ENCODE measurements at places on chromosomes 2 and 18. TPM values are rescaled to one million over a fixed set of nuclear protein-coding genes. Genes with fewer than 3 reads are reported as not detected.

- no peak for DNase-seq
- H3K4me3 ChIP-seq: no peak overlapping the region
- H3K27ac ChIP-seq: peak overlapping the region; percentile 94
- H3K4me1 ChIP-seq: peaks cover 40% of the 10 kb centered on the region
Observed at GRCh38 chr2:28627722-28628480, 123.7 kb upstream of the PPP1CB start.

DNA sequence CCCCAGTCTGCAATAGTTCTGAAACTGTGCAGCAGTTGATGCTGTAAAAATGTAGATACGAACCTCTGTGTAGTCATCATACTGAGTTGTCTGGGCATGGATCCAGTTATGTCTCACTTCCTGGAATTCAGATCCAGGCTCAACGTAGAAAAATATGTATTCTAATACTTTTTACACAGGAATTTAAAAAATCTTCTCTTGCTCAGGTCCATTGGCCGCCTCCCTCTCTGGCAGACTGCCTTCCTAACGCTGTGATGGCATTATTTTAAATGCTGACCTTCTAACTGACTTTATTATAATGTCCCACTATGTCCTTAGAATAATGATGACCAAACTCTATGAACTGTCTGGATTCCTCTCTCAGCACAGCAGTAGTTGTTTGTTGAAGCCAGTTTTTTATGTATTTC lies 119.6 kb downstream of the FEZ2 start:
- peak overlapping the region; percentile 68 for H3K27ac ChIP-seq
- H3K4me3 ChIP-seq: no peak overlapping the region
- H3K36me3 ChIP-seq: peaks cover 37% of the 10 kb centered on the region

GRCh38 chr2:27754138-27754588 lies 17.4 kb upstream of the MRPL33 start:
- no peaks in the 10 kb centered on the region for H3K4me1 ChIP-seq
- peak; percentile 82 for DNase-seq
- H3K36me3 ChIP-seq: no peaks in the 10 kb centered on the region
- no peak overlapping the region for H3K27ac ChIP-seq

- H3K4me3 ChIP-seq: no peak overlapping the region
- no peak for DNase-seq
- H3K27me3 ChIP-seq: no peaks in the 10 kb centered on the region
- H3K27ac ChIP-seq: no peak overlapping the region
Observed at GRCh38 chr2:50398766-50399056, 633.2 kb downstream of the NRXN1 start.

- no peaks in the 10 kb centered on the region for H3K27me3 ChIP-seq
- H3K4me3 ChIP-seq: no peak overlapping the region
- H3K36me3 ChIP-seq: no peaks in the 10 kb centered on the region
- no peak for DNase-seq
- no peak overlapping the region for H3K27ac ChIP-seq
- no peaks in the 10 kb centered on the region for H3K4me1 ChIP-seq
Observed at GRCh38 chr2:174957050-174957449, 48.1 kb downstream of the CHN1 start.

DNA sequence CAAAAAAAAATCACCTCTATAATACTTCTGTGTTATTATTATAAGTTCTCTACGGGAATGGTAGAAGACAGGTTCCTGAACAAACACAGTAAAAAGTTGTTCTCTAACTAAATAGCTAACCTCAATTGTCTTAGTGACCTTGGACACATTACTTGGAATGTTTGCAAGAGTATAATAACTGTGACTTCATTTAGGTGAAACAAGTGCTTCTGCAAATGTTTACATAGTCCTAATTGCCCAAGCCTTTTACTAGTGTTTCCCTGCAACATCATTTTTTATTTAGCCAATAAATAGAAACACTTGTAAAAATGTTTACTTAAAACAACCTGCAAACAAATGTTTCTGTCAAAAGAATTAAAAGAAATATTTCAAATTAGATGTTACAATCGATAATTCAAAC lies 9.9 kb downstream of the PLEKHM3 start:
- no peak overlapping the region for H3K4me3 ChIP-seq
- no peaks in the 10 kb centered on the region for H3K4me1 ChIP-seq
- no peaks in the 10 kb centered on the region for H3K27me3 ChIP-seq
- DNase-seq: no peak
- no peaks in the 10 kb centered on the region for H3K36me3 ChIP-seq

GRCh38 chr2:122748552-122749011 lies 993.1 kb downstream of the TSN start:
- H3K27me3 ChIP-seq: no peaks in the 10 kb centered on the region
- no peak overlapping the region for H3K4me3 ChIP-seq
- H3K4me1 ChIP-seq: no peaks in the 10 kb centered on the region
- H3K27ac ChIP-seq: no peak overlapping the region
- no peak for DNase-seq
- H3K36me3 ChIP-seq: no peaks in the 10 kb centered on the region

- H3K4me3 ChIP-seq: no peak overlapping the region
- DNase-seq: no peak
- no peak overlapping the region for H3K27ac ChIP-seq
- no peaks in the 10 kb centered on the region for H3K36me3 ChIP-seq
- H3K4me1 ChIP-seq: no peaks in the 10 kb centered on the region
Observed at GRCh38 chr18:71784777-71785176, 759.4 kb downstream of the CBLN2 start.

DNA sequence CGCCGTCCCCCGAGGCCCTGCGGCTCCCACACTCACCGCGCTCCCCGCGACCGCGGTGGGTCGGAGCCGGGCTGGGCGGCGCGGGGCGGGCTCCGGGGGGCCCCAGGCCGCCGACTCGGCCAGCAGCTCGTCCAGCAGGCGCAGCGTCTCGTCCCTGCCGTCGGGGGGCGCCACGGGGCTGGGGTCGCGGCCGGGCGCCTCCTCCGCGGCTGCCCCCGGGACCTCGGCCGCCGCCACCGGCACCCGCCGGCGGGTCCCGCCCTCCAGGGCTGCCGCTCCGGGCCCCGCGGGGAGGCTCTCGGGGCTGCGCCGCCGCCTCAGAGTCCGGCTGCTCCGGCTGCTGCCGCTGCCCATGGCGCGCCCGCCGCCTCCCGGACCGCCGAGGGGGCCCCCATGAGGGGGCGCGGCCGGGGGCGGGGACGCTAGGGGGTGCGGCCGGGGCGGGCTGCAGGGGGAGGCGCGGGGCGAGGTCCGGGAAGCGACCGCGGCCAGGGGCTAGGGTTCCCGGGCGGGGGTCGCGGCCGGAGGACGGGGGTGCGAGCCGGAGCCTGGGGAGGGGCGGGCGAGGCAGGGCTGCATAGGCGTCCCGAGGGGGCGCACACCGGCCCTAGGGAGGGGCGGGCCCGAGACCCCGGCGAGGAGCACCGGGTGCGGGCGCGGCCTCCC lies at the start of gene CYS1:
Gene CYS1 (minus strand): TSS at position 542 of the 666 bp plus-strand sequence. CDS start 188 bp downstream, at position 354.
- peaks cover 10% of the 10 kb centered on the region for H3K4me1 ChIP-seq
- DNase-seq: no peak
- peak within 1 kb of the TSS; percentile 84 for H3K4me3 ChIP-seq
- peak within 1 kb of the TSS; percentile 85 for H3K27ac ChIP-seq

- no peaks in the 10 kb centered on the region for H3K27me3 ChIP-seq
- no peak for DNase-seq
- H3K27ac ChIP-seq: no peak overlapping the region
Observed at GRCh38 chr18:53254265-53254664, 914.3 kb downstream of the DCC start.

Gene SALL3
- total RNA-seq: not detected

Gene IL1RN
- not detected for total RNA-seq

Gene DUSP19
- total RNA-seq: 1.3 TPM

Gene PER2
- total RNA-seq: 21.6 TPM
